NCI-H1105 treated with DMSO at 0.1 percent for 48 hours (cell line): ENCODE measurements at places on chromosomes 3 and 15.

GRCh38 chr15:63476229-63476632, 28.2 kb upstream of the USP3 start:
- no peak for DNase-seq

- no peak for DNase-seq
Observed at GRCh38 chr3:169848741-169849140, 21.0 kb downstream of the LRRC31 start.

DNA sequence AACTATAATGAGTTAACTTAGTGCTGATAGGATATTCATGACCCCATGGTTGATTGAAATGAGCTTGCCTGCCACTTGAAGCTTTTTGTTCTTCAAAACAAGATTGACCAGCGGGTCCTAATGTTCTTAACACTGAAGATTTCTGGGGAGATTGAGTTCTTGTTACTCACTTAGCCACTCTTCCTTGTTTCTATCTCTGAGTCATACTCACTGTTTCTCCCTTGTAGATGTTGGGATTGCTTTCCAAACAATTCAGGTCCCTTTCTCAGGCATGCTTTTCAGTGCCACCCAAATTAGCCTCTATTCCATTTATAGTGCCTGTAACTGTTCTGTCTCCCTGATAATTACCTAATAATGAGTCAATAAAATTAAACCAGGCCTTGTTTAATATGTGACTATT, 517.0 kb downstream of the SQOR start:
- no peak for DNase-seq

GRCh38 chr3:99674086-99674789, 35.8 kb downstream of the COL8A1 start:
- DNase-seq: peak; percentile 71

- DNase-seq: no peak
Observed at GRCh38 chr3:42262525-42262924, 3.5 kb downstream of the CCK start.

- DNase-seq: no peak
Observed at GRCh38 chr15:47466357-47466756, 250.9 kb upstream of the SEMA6D start.
